Stimulated activated naive B cell treated with anti-CD40 and anti-IgM and Interleukin-4, amounts not matched to agents 10 μg/mL and 1 μg/mL and 100 μg/mL, for 72 hours (primary cell): ENCODE measurements at places on chromosomes 2 and 18.

DNA sequence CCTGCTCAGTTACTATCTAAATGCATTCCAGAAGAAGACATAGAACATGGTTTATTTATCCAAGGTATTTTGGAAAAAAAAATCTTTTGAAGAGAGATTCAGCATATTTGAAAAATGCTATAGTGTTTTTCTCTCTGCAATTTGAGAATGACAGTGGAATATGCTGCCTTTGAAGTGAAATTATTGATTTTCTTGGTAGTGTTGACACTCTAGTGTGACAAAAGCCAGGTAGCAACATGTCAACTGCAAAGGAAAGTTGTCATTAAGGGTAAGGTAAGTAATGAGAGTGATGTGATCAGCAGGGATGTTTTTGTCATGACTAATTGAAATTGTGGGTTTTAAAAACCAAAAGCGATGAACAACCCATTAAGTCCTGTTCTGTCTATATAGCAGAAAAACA lies 1387.1 kb upstream of the TMEFF2 start:
- no peak for DNase-seq

- no peak for DNase-seq
These were observed 29.4 kb downstream of the ASAP2 start for GRCh38 chr2:9236045-9236344.

DNA sequence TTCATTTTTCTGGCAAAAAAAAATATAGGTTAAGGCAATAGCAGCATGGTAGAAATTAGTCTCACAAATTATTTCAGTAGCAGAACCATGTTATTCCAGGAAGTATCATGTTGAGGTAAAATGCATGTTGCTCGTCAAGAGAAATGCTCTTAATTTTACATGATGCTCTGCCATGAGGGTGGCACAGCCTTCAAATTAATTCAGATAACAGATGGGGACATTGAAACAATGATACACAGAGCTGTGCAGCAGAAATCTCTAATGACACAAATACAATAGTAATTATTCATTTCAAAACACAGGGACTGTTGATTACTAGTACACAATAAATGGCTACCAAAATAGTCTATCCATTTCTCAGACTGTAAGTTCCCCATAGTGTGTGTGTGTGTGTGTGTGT lies 24.8 kb downstream of the GAREM1 start:
- DNase-seq: no peak

DNA sequence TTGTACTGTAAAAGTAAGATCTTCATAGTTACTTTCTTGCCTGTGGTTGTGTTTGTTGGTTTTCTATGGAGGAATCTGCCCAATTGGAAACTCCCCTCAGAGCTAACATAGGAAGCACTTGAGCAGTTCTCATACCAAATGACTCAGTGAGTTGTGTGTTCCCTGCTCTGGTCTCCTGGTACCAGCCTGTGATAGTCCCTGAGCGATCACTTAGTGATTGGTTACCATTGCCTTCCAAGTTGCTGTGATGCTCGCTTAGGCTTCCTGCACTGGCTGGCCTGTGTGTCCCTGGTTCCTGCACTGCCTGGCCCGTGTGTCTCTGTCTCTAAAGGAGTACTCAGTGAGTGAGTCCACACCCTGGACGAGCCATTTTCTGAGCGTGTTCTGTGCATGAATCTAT lies 133.0 kb downstream of the MAP4K4 start:
- DNase-seq: peak; percentile 21

- DNase-seq: no peak
These were observed 589 bp upstream of the DAW1 start for GRCh38 chr2:227870710-227871374.

DNA sequence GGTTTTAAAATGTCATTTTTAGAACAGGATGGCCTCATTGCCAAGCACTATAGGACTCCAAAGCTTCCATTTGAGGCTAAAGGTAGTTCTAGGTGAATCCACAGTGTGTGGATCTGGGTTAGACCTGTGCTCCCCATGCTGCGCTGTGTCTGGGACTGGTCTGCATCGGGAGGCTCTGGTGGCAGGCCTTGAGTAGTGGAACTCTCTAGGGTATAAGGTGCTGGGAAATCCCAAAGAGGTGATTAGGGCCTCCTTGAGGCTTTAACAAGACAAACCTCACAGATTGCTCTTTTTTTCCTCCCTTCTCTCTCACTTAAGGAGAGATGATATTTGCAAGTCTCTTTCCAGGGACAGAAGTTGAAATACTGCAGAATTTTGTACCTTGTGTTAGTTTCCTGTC lies 9.3 kb downstream of the SEC11C start:
- no peak for DNase-seq

DNA sequence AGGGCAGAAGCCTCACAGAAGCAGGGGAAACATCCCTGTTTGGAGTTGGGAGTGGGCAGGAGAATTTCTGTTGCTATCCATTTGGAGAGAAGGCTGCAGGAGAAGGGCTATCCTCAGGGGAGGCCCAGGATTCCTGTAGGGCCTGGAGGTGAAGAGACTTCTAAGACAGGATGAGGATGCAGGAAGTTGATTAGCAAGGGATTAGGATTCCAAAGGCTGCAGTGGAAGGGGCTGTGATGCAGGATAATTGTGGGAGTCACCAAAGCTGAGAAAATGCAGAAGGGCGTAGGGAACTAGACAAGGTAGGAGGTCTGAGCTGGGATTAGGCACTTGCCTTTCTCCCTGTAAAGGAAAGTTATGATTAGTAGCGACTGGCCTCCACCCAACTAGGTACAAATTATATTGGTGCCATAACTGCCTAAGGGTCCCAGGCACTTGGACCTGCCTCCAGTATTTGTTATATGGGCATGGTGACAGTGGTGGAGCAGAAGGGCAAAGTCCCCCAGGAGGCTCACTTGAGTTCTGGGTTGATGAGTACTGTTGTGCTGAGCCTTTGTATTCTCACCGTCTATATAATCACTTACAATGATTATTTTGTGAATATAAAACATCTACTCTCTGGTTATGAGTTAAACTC lies 96.4 kb upstream of the MSTN start:
- no peak for DNase-seq

- DNase-seq: no peak
These were observed 85.6 kb downstream of the ASB1 start for GRCh38 chr2:238512247-238512867.

DNA sequence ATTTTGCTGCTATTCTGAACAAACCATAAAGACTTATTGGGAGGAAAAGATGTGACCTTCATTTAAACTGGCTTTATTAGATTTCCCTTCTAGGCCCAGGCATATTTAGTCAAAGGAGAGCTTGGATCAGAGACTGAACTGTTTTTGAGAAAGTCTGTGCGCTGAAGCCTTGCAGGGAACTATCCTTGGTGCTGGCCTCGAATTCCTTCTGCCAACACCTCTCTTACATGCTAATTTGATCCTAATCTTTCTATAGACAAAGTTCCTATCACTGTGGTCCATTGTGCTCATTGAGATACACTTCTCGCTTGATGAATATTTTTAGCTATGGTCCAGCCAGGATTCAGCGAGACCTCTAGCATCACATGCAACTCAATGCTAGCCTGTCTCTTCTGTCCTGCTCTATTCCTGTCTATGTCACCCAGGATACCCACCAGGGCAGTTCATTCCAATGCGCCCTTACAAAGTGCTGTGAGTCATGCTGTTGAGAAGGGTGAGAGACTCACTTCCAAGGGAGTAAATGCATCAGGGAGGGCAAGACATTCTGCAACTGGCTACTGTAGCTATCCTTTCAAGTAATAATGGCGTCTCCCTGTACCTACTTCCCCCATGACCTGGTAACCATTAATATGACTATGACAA lies 356.7 kb upstream of the LYPD1 start:
- no peak for DNase-seq

DNA sequence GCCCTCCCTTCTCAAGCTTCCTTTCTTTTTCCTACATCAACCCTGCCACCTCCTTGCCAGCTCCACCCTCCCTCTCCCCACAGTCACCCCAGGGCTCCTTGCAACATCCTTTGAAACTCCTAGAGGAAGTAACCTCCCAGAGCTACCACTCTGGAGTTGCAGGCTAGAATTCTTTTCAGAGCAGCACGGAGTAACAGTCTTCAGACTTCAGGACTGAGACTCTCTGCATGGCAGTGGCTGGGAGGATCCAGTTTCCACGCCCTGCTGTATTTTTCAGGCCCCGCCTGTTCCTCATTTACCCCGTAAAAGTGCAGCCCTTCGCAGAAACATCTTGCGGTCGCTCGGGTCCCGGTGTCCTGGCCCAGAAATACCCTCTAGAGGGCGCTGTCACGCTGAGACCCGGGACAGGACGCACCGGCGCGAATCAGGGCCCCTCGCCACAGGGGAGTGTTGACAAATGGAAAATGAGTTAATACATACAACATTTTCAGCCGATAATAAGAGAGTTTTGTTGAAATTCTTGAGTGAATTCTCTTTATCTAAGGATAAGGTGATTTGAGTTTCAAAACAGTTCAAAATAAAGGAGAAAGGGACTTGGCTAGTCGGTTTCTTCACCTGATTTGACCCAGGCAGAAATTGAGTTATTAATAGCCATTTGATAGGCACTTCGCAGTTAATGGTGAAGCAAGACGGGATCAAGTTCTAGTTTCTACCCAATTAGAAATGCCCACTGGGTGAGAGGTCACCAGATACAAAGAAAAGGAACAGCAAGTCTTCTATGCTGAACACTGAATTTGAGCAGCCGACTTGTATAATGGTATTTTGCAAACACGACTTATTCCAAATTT lies 18.5 kb upstream of the NTSR2 start:
- DNase-seq: peak; percentile 57

DNA sequence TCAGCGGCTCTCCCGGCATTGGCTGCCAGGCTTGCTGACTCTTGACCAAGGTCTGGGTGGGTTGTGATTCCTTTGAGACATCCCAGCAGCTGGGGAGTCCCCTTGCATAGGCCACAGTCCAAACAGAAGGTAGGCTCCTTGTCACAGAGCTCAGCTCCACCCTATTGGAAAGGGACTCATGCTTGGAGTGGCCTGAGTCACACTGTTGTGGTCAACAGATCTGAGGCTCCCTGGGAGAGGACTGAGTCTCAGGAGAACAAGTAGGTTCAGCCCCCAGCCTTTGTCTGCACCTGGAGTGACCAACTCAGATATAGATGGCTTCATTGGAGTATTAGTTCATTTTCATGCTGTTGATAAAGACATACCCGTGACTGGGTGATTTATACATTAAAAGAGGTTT lies 32.1 kb upstream of the SH3BP4 start:
- no peak for DNase-seq

GRCh38 chr2:85585781-85586105 lies 1.5 kb downstream of the VAMP5 start:
- DNase-seq: no peak

- DNase-seq: no peak
These were observed 254.2 kb upstream of the SESTD1 start for GRCh38 chr2:179518830-179519229.

DNA sequence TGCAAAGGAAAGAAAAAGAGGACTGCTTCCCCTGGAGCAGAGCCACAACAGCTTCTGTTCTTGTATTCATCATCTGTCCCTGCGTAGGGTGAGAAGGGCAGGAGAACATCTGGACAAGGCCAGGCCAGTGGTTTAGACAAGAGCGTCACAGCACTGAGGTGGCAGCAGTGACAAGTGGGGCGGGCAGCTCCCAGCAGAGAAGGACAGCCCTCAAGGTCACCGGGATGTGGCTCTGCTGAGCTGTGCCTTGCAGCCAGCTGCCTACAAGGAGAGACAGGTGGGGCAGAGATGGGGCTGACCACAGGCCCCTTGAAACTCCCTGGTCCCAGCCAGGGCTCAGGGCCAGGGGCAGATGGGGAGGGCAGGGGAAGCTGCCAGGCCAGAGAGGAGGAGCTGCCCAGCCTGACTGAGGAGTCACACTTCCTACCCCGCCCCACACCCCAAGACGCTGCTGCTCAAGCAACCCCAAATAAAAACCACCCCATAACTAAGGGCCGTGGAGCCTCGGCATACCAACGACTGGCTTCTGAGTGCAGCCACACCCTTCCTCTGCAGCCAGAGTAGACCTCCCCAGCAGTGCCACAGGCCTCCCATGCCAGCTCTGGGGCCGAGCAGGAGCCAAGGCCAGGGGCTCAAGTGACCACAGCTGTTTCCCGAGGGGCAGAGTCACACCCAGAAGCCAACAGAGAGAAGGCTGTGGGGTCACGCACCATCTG lies 5.4 kb downstream of the RAB11FIP5 start:
- DNase-seq: no peak

- no peak for DNase-seq
These were observed 43.4 kb downstream of the ANXA4 start for GRCh38 chr2:69785358-69785757.

- no peak for DNase-seq
These were observed 56.1 kb downstream of the TEX51 start for GRCh38 chr2:126954831-126955230.

DNA sequence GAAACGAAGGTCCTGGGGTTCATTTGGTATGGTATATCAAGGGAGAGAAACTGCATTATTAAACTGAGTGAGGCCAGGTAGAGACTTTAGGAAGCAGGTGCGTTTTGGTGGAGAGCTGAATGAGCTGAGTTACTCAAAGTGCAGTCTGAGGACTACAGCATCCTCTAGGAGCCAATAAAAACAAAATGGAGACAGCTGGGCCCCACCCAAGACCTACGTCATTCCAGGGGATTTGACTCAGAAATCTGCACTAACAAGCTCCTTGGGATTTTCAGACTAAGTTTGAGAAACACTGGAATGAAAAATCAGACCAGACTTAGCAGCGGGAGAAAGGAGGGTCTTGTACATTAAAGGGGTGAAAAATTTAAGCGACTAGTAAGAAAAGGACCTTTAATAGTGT lies 131.5 kb downstream of the UXS1 start:
- DNase-seq: no peak

DNA sequence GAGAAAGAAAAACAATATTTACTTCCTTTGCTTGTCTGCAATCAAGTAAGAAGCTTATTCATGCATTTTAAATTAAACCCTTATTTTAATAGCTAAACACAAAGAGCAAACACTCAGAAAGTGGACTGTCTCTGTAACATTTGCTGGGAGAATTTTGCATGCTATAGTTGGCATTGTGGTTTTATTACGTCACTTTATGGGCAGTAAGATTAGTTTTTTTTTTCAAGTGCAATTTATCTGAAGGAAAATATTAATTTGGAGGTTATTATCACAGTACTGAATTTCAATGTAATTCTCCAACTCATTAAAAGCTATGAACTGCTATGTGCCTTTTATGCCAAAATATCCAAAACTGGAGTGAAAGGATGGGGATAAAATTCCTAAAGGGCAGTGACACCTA lies 103.3 kb downstream of the TMEFF2 start:
- no peak for DNase-seq

GRCh38 chr2:190896477-190896876 lies 15.9 kb downstream of the GLS start:
- DNase-seq: no peak

DNA sequence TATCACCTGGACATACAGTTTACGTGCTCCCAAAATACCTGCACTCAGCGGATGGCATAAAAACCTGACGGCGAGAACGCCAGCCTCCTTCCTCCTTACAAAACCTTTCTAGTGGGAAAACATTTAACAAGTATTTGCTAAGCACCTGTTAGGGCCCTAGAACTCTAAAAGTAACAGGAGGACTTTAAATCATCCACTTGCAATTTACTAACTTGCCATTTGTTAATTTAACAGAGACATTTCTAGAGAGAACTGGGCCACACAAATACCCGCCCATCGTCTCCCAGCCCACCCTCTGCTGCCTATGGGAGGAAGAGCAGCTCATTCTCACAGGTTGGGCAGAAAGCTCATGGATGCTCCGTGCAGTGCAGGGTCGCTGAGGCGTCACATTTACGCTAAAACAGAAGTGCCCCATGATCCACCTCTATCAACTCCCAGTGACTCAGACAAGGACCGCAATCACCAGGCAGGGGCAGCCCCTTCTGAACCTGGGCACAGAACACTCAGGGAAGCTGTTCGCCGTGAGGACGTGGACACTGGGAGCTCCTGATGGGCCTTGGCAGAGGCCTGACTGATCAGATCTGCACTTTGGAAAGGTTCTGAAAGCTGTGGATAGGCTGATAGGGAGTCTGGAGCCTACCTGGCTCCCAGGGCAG lies 106.9 kb downstream of the HDAC4 start:
- peak; percentile 66 for DNase-seq
